Stimulated activated CD8-positive, alpha-beta memory T cell treated with anti-CD3 and anti-CD28 coated beads, Interleukin-4, amount 100 ng/mL, for 4 hours (primary cell): ENCODE measurements at places on chromosomes 5 and 9.

DNA sequence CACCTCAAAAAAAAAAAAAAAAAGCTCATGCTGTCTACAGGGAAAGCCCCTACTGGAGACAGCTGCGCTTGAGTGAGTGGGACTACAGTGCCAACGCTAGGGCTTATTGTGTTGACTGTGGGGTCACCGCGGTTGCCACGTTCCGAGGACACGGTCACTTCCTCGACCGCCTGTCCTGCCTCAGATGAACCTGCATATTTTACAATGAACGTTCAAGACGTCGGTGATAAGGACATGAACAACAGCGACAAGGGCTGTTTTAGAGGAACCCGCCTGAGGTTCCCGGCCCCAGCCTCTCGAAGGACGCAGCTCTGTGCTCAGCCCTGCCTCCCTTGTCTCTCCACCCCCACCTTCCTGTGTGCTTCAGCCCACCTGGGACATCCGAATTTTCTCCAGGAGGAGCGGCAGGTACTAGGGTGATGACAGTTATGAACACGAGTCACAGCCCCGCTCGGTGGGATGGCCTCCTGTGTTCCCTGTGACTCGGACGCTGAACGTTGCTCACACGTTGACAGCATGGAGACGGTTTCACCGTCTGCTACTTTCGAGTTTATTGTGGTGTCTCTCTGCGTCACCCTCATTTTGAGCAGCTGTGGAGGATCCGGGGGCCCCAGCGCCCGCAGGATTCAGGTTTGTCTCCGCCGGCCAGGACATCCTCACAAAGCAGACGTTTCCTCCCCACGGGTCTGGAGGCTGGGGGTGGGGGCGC, 11.3 kb upstream of the DIPK1B start:
- DNase-seq = peak; percentile 37

DNA sequence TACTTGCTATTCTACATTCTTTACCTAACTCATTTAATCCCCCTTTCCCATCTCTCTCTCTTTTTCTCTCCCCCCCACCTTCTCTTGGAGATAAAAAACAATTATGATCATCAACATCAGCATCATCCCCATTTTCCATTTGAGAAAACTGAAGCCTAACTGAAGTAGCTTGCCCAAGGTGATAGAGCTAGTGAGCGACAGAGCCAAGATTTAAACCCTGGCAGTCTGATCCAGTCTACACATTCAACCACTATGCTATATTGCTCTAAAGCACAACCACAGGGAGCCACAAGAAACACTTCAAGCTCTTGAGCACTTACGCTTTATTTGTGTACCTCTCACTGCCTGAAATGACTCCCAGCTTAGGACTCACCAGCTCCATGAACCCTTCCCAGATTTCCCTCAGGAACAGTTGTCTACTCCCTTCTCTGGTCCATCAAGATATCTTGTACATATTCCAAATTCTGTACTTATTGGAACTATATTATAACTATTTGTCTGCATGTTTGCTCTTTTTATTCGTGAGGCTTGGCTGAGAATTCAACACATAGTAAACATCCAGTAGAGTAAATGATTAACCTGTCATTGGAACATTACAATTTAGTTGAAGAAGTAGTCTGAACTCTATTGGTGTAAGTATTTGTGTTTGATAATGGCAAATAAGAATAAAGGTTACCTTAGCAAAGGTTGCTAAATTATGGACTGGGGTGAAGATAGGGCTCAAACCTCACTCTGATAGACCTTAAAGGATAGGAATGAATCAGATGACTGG, 164.8 kb downstream of the EFNA5 start:
- no peak for DNase-seq

DNA sequence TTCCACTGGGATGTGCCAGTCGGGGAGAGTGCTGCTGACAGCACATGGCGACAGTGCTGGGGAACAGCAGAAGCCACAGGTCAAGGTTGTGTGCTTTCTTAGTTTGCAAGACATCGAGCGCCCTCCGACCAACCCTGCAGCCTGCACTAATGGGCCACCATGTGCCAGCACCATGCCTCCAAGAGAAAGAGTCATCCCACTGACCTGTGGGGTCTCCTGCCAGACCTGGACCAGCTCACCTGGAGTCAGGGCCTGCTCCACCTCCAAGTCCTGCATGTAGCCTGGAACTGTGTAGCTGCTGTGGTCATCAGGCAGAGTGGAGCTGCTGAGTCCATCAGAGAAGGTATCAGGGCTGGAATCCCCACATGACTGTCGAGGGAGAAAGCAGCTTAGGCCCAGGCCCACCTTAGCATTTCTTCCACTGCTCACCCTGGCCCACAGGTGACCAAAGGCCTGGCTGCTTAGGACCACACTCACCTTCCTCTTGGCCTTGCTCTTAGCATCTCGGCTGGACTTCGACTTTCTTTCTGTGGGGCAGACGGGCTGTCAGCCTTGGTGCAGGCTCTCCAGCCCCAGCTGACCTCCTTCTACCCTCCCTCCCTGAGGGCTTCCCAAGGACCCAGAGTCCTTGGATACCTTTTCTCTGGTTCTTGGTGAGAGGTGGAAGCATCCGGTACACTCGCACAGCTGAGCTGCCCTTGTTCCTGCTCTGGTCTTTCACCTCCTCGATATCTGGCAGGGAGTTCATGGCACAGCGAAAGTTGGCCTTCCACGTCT, 4.1 kb downstream of the IRF1 start:
- DNase-seq = no peak

GRCh38 chr5:143214890-143215289, 188.6 kb downstream of the NR3C1 start:
- DNase-seq = no peak

- no peak for DNase-seq
These were observed 108.2 kb upstream of the SPATA31D4 start for GRCh38 chr9:81819859-81820546.

GRCh38 chr5:50606179-50606578, 60.3 kb upstream of the PARP8 start:
- no peak for DNase-seq

- no peak for DNase-seq
These were observed 28.5 kb upstream of the ANXA6 start for GRCh38 chr5:151186052-151186451.

GRCh38 chr9:7185612-7186011, 427.8 kb downstream of the KDM4C start:
- no peak for DNase-seq

DNA sequence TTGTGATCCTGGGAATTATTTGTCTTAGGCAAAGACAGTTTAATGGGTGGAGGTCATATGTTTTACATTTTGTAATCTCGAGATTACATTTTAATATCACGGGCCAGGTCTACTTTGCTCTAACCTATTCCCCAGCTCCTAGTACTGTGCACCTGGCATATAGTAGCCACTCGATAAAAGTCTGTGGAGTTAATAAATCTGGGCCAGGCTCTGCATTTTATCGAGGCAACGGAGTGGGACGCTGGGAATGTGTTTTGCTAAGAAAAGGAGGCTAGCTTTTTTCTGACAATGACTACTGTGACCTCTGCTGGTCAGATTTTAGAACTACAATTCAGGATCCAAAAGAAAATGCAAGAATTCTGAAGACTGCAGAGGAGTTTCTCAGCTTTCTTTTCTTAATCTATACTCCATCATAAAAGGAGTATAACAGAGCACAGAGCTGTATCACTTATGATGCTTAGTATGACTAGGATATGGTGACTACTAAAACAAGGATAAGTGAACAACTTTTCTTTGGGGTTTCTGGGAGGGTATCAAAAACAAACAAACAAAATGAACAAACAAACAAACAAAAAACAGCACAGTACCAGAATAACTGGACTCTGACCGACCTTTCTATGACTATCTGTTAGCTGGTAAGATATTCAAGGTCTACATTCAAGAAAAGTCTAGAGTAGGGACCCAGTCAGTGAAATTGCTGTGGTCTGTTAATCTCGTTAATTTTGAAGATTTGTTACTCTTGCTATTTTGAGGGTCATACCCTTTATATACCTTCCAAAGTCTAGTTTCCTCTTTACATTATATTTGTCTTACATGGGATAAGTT, 46.1 kb upstream of the CER1 start:
- DNase-seq = no peak
